ENCODE measurements at places on chromosomes 2 and 18.

DNA sequence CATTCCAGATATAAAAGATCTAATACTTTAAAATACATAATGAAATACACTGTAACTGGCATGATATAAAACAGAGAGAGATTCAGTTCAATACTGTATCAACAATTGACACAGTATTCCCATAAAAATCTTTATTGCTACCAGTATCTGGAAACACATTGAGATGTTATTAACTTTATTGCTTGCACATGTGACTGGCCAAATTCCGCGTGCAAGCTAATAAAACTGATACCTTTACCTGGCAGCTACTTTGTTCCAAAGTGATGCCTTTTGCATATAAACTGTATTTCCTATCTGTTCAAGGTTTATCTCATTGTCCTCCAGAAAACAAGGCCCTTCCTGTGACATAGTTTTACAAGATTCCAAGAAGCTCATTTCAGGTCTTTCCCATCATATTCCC is 15.4 kb upstream of the REG1B start:
- DNase-seq, result no peak

DNA sequence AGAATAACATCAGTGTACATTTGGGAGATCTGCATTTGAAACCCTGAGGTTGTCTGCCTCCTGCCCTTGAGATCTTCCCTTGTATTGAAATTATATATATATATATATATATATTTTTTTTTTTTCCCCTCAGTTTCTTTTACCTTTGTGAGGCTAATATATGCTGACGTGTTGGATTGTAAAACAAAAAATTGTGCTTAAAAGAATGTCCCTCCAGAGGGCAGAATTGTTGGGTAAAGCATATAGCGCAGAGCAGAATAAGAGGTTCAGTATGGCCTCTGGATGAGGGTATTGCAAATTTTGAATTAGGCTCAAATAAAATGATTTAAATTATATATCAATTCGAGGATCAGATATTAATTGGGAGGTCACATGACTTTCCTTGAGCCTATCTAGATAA is 12.4 kb downstream of the NABP1 start:
- no peak for DNase-seq

DNA sequence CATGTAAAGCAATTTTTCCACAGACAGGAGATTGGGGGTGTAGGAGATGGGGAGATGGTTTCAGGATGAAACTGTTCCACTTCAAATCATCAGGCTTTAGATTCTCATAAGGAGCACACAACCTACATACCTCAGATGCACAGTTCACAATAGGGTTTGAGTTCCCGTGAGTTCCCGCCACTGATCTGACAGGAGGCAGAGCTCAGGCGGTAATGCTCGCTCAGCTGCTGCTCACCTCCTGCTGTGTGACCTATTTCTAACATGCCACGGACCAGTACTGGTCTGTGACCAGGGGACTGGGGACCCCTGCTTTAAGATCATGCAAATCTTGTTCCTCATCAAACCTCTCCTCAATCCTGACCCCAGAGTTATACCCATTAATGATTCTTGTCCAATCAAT is 70.1 kb downstream of the RPE start:
- DNase-seq, result no peak

DNA sequence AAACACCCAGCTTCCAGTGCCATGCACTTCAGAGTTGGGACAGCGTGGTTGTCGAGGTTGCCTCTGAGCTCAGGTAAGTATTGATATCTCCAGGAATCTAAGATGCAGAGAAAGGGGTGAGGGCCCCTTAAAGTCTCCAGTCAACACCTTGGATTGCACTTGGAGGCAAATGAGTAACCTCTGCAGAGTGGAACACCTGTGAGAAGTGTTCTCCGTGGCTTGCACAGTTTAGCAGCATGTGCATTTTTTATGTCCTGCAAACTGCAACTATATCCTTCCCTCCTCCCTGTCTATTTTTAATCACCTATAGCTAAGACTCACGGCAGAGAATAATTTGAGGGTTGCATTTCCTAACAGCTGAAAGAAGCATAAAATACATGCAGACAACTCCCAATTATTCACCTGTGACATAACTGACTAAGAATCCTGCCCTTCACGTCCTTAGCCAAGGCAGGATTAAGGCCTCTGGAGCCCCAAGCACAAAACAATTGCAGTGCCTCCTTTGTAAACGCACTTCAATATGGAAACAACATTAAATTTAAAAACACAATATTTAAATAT is 1.6 kb upstream of the ZNF385B start:
- no peak for DNase-seq

- no peak for DNase-seq
Measured at GRCh38 chr2:241548451-241548835, 10.1 kb upstream of the BOK start.

- no peak for DNase-seq
Measured at GRCh38 chr18:49459404-49460171, 857 bp downstream of the DYM start.

DNA sequence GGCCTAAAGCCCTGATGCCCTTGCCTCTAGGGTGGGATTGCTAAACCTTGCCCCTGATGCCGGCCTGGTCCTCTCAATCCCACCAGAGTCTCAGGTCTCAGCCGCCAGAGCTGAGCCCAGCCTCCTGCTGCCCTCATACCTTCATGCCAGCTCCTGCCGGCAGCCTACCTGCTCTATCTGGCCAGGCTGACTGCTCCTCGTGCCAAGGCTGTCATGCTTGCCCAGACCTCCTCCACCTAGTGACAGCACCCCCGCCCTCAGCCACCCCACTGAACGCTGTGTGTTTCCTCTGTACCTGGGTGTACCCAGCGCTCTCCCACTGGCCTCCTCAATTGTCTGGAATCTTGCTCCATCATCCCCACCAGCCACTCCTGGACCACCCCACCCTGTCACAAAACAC is 120.1 kb downstream of the CACNB4 start:
- DNase-seq, result no peak

GRCh38 chr2:179233083-179233490 is 31.5 kb downstream of the SESTD1 start:
- no peak for DNase-seq

DNA sequence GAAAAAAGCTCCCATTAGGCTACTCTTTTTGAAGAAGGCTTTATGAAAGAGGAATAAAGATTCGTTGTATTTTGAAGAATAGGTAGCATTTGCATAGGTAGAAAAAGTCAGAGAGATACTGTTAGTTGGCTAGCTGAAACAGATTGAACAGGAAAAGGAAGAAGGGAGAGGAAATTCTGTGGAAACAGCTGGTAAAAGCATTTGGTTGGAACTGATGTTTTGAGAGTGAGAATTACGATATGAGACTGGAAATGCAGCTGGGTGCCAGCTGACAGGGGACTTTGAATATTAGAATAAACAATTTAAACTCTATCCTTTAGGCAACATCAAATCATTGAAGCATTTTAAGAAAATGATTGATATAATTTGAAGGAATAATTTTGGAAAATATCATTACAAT is 96.7 kb upstream of the CNTNAP5 start:
- DNase-seq, result no peak

- no peak for DNase-seq
Measured at GRCh38 chr2:120613742-120614571, 121.7 kb upstream of the GLI2 start.

GRCh38 chr2:108575132-108575966 is 41.1 kb downstream of the LIMS1 start:
- no peak for DNase-seq

DNA sequence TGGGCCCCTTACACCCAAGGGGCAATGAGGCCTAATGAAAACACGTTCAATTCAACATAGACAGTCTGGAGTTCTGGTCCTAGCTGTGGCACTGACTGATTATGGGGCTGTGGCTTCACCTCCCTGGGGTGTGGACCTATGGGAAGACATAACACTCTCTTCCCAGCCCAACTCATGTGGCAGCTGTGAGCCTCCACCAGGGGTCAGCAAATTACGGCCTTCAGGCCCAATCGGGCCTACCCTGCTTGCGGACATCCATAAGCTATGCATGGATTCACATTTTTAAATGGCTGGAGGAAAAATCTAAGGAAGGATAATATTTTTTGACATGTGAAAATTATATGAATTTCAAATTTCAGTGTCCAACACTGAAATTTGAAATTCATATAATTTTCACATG is 101.3 kb downstream of the LOXHD1 start:
- no peak for DNase-seq

GRCh38 chr2:6535572-6535971 is 330.1 kb downstream of the CMPK2 start:
- DNase-seq, result no peak

- DNase-seq, result no peak
Measured at GRCh38 chr2:5749347-5749746, 57.2 kb downstream of the SOX11 start.

DNA sequence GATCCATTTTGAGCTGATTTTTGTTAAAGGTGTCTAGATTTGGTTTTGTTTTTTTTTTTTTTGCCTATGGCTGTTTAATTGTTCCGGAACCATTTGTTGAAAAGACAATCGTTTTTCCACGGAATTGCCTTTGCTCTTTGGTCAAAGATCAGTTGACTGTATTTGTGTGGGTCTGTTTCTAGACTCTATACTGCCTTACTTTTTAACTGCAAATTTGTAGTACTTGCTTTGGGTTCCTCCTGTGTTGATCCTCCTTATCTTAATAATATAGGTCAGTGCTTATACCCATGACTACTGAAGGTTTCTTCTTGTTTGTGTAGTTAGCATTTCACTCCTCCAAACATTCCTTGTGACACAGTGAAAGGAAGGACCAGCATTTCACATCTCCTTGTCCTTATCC is 30.4 kb downstream of the CERS6 start:
- DNase-seq, result no peak

DNA sequence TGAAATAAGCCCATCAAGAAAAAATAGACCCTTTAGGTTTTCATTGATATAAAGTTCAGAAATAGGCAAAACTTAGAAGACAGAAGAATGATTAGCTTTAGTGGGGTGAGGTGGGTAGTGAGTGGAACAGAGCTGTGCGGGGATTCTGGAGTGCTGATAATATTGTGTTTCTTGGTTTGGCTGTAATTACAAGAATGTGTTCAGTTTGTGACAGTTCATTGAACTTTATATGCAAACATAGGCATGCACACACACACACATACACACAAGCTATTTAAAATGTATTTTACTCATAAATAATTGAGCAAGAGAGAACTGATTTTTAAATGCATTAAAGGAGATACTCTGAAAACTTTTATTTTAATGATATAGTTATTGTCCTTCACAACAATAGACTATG is 17.1 kb downstream of the ARHGAP15 start:
- DNase-seq, result no peak

GRCh38 chr18:33712719-33713118 is 134.7 kb downstream of the ASXL3 start:
- no peak for DNase-seq

GRCh38 chr2:98508709-98509066 is 64.0 kb downstream of the INPP4A start:
- DNase-seq, result no peak

- no peak for DNase-seq
Measured at GRCh38 chr2:177799531-177799930, 273.0 kb downstream of the PDE11A start.

- no peak for DNase-seq
Measured at GRCh38 chr2:24304098-24304497, 56.2 kb downstream of the ITSN2 start.

DNA sequence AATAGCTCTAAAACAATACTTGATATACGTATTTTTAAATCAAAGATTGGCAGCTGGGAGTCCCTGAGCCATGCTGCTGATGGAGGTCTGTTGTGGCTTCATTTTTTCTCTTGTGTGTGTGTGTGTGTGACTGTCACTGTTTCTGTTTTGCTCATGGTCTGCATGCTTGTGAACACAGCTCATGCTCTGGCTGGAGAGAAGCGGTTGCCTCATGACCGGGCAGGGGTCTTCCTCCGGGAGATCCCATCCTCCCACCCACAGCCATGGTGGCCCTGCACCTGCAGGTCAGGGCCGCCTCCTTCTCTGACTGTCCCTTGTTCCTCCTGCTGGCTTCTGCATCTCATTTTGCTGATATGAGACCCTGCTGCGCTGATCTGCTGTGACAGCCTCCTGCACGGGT is 47.3 kb upstream of the GALR1 start:
- DNase-seq, result no peak

GRCh38 chr2:102013206-102014040 is 21.7 kb downstream of the IL1R2 start:
- DNase-seq, result no peak

DNA sequence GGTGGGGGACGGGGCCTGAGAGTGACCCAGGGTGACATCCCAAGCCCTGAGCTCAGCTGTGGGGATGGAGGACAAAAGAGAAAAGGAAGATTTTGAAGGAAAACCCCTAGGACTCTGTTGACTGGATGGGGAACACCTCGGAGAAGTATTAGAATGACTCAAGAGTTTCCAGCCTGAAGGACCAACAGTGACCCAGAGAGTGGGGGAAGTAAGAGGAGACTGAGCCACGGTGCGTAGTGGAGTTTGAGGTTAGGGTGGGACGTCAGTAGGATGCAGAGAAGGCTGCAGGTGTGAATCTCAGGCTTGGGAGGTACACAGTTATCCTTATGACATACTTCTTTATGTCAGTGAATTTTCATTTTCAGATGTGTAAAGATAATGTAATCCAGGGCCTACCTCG is 119.5 kb downstream of the NCK2 start:
- no peak for DNase-seq

DNA sequence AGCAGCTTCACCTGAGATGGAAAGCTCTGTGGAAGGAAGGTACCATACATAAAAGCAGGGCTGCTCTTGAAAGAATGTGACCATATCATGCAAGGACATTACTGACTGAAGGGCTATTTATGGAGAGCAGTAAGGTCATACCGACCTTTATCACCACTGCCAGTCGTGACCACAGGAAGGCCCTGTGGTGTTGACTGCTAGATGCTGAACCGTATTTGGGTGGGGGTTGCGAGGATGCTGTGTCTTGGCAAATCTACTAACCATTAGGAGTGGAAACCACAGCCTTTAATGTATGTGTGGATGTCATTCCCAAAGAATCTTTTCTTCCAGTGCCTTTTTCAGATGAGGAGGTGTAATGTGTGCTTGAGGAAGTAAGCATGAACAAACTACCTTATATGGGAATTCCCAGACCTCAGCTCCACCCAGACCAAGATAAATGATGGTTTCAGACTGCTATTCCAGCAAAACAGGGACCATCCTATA is 60.8 kb downstream of the LIMS1 start:
- no peak for DNase-seq

DNA sequence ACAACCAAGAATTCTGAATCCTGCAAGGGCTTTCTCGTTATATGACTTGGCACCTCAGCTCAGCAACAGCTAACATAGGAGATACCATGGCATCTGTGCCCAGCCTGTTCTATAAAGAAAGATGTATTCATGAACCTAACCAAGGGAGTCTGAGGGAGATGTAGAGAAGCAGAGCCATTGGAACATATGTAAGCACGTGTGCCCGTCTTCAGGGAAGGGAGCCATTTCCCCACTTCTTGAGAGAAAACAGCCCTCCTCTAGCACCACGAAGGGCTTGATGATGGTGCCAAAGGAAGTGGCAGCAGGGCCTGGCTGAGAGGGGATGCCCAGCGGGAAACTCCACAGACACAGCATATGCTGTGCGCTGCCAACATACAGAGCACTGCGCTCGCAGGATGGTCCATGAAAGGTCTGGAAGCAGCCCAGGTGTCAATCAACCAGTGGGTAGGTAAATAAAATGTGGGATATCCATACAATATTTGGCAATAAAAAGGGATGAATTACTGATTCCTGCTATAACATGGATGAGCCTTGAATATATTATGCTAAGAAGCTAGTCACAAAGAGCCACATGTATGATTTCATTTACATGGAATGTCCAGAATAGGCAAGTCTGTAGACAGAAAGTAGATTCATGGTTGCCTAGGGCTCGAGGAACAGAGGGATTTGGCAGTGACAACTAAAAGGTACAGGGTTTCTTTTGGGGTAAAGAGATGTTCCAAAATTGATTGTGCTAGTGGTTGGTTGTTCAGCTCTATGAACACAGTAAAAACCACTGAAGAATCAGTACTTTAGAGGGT is 16.1 kb downstream of the TMEM247 start:
- DNase-seq, result no peak
